ENCODE measurements at places on chromosomes 16 and 17. TPM values are rescaled to one million over a fixed set of nuclear protein-coding genes. Genes with fewer than 3 reads are reported as not detected.

Gene C17orf107
- 3.9 TPM for polyA plus RNA-seq

Gene GPRC5C
- polyA plus RNA-seq = 0.95 TPM

Gene MPP3
- 4.8 TPM for polyA plus RNA-seq

Gene HS3ST2
- not detected for polyA plus RNA-seq

Gene PYY
- polyA plus RNA-seq = not detected

Gene INCA1
- 1.2 TPM for polyA plus RNA-seq

Gene FOXL1
- polyA plus RNA-seq = 4.7 TPM

Gene CCDC200
- 0.70 TPM for polyA plus RNA-seq

GRCh38 chr16:61681124-61681523 is 355.1 kb downstream of the CDH8 start:
- no peak for DNase-seq

GRCh38 chr17:53191878-53192277 is 630.8 kb upstream of the KIF2B start:
- DNase-seq = no peak

DNA sequence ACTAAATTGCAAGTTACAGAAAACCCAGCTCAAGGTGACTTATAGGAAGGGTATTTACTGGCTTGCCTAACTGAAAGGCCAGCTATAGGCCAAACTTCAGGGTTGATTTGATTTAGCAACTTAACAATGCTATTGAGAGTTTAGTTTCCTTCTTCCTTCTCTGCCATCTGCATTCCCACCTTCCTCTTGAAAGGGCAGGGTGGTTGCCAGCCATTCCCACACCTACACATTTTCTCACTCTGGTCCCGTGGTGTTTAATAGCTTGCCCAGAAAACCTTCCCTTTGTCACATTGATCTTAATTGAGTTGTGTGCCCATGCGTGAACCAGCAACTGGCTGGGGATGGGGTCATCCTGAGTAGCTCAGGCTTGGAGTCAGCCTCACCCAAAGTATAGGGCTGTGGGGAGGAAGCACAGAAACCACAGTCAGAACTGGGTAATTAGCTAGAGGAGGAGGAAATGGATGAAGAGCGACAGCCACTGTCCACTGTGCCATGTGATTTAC is 194.7 kb downstream of the SPECC1 start:
- peak; percentile 28 for DNase-seq

DNA sequence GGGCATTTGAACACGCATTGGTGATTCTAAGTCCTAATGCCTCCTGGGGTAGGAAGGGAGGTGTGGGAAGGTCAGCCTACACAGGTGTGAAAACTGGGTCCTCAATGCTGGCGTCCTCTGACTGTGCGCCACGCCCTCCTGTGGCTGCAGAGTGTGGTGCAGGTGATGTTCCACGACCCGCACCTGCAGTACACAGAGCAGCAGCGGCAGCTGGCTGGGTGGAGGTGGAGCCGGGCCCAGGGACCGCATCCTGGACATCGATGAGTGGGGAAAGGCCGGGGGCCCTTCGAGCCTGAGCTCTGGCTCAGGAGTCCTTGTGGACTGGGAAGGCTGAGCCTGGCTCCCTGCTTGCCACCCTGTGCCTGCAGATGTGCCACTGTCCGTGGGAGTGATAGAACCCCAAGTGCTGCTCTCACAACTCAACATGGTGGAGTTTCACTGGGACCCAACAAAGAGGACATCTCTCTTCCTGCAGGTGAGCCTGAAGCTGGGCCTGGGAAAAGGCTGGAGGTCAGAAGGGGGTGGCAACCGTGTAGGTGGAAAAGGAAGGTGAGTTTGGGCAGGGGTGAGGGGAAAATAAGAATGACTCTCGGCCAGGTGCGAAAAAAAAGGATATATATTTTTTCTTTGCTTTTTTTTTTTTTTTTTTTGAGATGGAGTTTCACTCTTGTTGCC is 14.0 kb upstream of the STAC2 start:
- DNase-seq = no peak

- peak; percentile 57 for DNase-seq
Observed at GRCh38 chr17:60743799-60744198, 66.1 kb downstream of the BCAS3 start.

GRCh38 chr17:45345246-45345553 is 28.4 kb upstream of the MAP3K14 start:
- DNase-seq = no peak

DNA sequence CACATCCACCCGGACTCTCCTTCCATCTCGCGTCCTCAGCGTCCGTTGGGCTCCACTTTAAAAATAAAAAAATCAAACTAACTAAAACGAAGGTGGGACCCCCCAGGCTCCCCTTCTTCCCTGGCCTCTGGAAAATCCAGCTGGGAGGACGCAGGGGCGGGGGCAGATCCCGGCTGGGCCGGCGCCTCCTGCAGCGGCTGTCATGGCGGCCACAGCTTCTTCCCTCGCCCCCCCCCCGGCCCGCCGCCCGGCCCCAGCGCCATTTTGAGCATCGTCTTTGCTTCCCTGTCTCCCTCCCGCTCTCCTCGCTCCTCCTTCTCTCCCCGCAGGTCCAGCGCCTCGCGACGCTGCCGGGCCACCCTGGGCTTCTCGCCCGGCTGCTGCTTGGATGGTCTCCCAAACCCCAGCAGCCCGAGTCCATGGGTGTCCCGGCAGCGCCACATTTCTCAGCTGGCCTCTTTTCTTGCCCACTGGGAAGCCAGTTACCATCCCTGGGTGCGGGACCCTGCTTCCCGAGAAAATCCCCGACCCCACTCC is 3.3 kb downstream of the HOXB2 start:
- DNase-seq = peak; percentile 88

DNA sequence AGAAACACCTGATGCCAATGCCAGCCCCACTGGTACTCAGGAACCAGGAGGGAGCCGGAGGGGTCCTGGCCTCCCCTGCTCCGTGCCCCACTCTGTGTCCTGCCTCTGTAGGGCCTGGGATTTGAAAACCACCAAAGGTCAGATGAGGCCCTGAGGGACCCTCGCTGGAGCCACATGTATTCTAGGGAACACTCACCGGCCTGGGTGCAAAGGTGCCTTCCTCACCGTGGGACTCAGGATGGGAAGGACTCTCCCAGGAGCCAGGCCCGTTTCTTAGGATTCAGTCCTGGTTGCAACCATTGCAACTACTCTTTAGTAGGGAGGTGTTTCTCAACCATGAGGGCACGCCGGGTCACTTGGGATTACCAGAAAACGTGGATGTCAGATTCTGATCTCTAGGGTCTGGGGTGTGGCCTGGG is 74.6 kb downstream of the N4BP1 start:
- no peak for DNase-seq

- DNase-seq = no peak
Observed at GRCh38 chr16:19659554-19659953, 58.5 kb downstream of the KNOP1 start.

DNA sequence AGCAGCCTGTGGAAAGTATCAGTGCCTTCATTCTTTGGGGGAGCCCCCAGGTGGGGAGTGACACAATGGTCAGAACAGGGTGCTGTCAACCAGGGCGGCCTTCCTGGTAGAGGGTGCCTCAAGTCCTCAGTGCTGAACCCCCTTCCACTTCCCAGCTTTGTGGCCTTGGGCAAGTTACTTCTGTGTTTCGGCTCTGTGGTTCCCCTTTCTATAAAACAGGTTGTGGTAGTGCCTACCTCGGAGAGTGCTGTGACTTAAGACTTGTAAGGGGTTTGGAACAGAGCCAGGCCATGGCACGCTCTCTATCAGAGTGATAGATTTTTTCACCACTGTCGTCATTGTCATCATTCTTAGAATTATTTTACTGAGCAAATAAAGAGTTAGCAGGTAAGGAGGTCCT is 141.1 kb downstream of the CCDC182 start:
- no peak for DNase-seq

DNA sequence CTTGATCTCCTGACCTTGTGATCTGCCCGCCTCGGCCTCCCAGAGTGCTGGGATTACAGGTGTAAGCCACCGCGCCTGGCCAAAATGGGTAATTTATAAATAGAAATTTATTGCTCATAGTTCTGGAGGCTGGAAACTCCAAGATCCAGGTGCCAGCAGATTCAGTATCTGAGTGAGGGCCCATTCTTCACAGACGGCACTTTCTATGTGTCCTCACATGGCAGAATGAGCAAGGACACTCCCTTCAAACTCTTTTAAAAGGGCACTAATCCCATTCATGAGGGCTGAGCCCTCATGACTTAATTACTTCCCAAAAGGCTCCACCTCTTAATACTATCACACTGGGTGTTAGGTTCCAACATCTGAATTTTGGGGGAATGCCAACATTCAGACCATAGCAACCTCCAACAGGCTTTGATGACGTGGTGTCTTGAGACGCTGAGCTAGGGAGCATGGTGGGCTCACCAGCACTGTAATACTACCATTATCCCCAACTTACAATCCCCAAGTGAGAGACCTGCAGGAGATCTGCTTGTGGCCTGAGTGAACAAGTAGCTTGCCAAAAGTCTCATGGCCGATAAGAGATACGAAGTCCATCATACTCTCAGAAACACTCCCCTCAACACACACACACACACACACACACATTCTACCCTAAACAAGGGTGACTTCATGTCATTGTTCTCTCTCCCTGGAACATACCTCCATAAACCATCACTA is 8.5 kb downstream of the CMTM4 start:
- no peak for DNase-seq

GRCh38 chr16:19382887-19383816 is 34.5 kb upstream of the TMC5 start:
- no peak for DNase-seq

DNA sequence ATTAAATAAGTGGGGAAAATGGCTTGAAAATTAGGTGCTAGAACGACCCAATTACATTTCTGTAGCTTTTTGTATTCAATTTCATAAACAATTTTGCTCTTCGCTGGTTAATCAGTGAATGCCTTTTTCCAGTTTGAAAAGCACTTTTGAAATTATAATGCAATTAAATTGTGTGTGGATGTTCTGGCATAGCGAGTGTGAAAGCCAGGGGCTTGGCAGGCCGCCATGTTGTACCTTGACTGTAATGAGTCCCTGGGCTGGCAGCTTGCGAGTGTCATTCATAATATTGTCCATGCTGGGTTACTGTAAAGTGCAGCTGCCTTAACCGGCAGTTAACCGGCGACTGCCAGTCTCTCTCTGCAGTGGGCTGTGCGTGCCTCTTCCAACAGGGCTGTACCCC is 177.8 kb downstream of the CCDC182 start:
- no peak for DNase-seq

DNA sequence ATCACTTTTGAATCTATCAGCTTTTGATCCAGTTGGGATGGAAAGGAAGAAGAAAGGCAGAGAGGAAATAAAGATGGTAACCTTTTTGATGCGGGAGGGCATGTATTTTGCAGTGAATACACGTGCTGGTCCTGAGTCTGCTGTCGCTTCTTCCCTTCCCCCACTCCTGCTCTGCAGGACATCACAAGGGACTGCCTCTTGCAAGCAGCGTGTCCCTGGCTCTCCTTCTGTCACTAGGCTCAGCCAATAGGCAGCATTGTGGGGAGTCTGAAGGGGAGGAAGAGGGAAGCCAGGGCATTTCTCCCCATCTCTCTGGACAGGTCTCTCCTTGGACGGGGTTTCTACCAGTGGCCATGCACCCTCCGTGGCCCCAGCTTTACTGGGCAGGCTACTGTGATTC is 15.7 kb upstream of the WFDC1 start:
- no peak for DNase-seq

DNA sequence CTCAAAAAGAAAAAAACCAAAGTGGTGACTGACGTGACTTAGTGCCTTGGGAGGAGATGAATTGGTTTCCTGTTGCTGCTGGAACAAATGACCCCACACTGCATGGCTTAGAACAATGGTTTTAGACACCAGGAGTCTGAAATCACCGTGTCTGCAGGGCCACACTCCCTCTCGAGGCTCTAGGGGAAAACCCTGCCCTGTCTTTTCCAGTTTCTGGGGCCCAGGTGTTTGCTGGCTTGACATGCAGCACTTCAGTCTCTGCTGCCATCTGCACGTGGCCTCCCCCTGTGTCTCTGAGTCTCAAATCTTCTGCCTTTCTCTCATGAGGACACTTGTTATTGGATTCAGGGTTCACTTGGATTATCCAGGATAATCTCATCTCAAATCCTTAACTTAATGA is 323.8 kb upstream of the TNRC6C start:
- DNase-seq = no peak

GRCh38 chr17:36089339-36089865 is 541 bp downstream of the CCL3 start:
- no peak for DNase-seq

GRCh38 chr17:19361326-19361725 is 1.2 kb downstream of the B9D1 start:
- DNase-seq = no peak

GRCh38 chr17:7141824-7142223 is 27.2 kb upstream of the ASGR2 start:
- no peak for DNase-seq

- DNase-seq = no peak
Observed at GRCh38 chr16:57315416-57315815, 30.9 kb upstream of the PLLP start.

- DNase-seq = no peak
Observed at GRCh38 chr17:68387435-68388218, 69.7 kb downstream of the WIPI1 start.

DNA sequence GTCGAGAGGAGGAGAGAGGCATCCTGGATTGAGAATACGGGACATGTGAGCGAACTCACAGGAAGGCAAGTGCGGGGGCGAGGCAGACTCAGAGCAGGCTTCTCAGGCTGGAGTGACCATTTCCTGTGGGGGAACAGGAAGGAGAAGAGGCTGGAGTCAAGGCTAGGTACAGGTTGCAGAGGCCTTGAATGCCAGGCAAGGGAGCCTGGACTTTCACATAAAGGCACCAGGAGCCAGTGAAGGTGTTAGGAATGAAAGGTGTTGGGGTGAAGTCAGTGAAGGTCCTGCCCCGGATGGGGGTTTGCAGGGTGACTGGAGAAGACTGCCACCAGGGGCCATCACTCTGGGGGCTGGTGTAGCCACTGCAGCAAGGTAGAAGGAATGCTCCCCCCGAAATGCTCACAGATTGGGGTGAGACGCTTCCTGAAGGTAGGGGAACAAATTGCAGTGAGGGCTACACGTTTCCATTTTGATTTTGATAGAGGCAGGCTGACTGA is 5.3 kb upstream of the GPRC5C start:
- DNase-seq = peak; percentile 61

DNA sequence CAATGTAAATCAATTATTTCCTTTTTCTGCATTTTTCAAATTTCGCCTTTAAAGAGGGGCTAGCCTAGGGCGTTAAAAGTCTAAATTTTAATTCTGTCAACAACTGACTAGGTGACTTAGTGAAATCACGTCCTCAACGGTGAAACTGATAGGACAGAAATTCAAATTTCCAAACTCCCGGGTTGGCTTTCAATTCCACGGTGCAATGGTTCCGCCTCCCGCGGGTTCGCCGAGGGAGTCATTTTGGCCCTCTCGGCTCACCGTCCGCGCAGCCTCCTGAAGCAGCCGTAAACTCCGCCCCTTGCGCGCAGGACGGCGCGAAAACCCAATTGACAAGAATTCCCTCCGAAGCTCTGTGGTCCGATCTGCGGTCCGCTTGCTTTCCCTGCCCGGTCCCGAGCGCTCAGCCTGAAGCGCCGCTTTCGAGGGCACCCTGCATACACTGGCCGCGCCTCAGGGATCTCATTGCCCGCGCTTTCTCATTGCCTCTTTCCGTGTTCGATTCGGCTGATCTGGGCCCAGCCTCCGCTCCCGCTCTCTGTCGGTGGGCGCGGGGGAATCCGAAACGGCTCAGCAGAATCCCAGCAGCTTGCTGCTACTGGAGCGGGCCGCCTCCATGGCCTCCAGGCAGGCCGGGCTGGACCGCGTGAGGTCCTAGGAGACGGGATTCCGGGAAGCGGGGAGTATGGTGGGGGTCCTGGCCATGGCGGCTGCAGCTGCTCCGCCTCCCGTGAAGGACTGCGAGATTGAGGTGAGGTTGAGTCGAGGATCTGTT is at the start of gene ATAD5:
TSS of gene ATAD5 (plus strand) at position 304 of the 775 bp plus-strand sequence. CDS start at position 686, 382 bp downstream.
- DNase-seq = peak; percentile 96
